Activated CD8-positive, alpha-beta memory T cell treated with anti-CD3 and anti-CD28 coated beads for 48 hours (primary cell): ENCODE measurements at places on chromosomes 4 and X.

DNA sequence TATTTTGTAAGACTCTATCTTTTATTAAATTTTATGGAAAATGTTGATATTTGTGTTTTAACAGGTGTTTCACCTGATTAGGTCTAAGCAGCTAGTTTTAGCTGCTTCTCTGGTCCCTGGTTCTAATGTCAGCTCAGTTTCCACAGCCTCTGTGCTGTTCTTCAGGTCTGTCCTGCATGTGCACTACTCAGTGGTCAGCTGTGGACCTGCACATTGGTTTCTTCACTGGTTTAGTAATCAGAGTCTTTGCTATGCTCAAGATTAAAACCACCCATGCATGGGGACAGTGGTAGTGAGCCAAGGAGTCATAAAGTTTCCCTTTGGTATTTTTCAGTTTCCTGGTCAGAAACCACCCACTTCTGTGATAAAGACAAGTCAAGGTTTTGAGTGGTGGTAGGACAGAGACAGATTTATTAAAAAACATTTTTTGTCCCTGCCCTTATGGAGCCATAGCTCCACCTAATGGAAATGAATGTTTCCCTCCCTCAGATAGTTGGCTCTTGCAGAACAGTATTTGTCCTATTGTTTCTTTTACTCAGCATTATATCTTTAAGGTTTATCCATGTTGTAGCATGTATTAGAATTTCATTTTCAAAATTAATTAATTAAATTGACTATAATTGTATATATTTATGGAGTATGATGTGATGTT, 36.8 kb upstream of the VBP1 start:
- DNase-seq, result no peak

GRCh38 chr4:124025428-124025827, 628.8 kb downstream of the SPRY1 start:
- no peak for DNase-seq

DNA sequence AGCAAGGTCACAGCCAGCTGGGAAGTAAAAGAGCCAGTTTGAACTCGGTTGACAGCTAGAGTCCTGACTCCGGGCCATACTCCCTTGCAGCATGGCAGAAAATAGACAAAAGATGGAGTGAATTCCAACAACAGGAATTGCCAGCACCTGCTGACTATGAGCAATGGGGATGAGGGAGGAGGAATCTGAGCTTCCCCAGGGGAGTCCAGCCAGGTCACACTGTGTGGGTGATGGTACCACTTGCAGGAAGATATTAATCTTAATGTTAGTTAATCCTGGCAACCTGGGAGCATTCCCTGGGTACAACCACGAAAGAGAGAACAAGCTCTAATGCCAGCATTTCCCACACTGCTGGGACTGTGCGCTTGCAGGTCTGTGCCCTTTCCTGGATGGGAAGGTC, 48.1 kb upstream of the S100G start:
- no peak for DNase-seq

GRCh38 chr4:94442251-94442650, 9.5 kb upstream of the PDLIM5 start:
- DNase-seq, result no peak

DNA sequence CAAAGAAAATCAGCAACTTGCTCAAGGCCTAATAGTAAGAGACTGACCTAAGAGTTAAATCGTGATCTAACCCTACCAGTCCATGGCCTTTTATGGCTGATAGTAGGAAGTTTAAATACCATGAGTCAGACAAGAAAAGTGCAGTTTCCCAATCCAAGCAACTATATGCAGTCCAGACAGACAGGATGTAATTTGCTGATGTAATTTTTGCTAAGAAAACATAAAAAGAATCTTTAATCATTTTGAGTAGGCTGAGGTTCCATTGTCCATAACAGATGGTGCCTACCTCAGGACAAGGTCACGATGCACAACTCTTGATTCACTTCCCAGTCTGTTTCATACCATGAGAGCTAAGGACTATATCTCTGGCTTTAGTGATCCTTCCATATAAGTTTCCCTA, 317.5 kb upstream of the GRIA3 start:
- no peak for DNase-seq

- no peak for DNase-seq
Observed at GRCh38 chrX:7706032-7706431, 136.9 kb upstream of the VCX start.

GRCh38 chr4:145453163-145453520, 28.5 kb upstream of the SMAD1 start:
- DNase-seq, result no peak

DNA sequence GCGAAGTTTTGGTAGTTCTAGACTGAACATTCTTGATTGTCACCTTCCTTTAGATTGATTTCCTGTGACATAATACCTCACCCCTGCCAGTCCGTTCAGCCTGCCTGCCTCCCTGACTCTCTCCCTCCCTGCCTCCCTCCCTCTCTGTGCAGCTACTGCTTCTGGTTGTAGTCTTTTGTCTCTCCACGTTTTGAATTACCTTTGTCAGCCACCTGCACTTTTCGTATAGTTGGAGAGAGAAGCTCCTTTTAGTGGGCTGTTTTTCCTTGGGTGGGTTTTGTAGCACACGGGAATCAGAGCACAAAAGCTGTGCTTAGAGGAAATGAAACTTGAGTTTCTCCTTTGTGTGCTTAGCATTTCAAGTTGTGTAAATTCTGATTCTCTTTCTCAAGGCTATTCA, 32.6 kb upstream of the MSMO1 start:
- no peak for DNase-seq

DNA sequence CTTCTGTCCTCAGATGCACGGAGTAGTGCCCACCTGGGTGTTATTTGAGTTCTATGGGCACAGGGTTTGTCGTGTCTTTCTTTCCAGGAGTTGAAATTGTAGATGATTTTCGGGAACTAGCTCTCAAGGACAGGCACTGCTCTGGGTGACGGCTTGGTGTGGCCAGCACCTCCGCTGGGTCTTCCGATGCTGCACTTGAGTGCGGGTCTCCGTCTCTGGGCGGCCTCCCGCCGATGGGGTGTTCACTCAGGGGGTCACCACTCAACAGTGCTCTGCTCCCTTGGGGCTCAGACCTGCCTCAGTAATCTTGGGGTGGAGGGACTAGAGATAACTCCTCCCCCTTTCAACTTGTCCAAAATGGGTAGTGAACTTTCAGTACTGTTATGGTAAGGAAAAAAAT, 2.5 kb downstream of the ZFP92 start:
- no peak for DNase-seq

- no peak for DNase-seq
Observed at GRCh38 chr4:52370576-52370975, 288.5 kb downstream of the USP46 start.

GRCh38 chrX:54926978-54927377, 6.4 kb downstream of the TRO start:
- no peak for DNase-seq

- DNase-seq, result no peak
Observed at GRCh38 chr4:143341186-143341755, 4.6 kb downstream of the GAB1 start.

GRCh38 chr4:24607334-24607733, 23.0 kb upstream of the DHX15 start:
- DNase-seq, result no peak

- no peak for DNase-seq
Observed at GRCh38 chrX:140503714-140504351, 1.0 kb downstream of the SOX3 start.

DNA sequence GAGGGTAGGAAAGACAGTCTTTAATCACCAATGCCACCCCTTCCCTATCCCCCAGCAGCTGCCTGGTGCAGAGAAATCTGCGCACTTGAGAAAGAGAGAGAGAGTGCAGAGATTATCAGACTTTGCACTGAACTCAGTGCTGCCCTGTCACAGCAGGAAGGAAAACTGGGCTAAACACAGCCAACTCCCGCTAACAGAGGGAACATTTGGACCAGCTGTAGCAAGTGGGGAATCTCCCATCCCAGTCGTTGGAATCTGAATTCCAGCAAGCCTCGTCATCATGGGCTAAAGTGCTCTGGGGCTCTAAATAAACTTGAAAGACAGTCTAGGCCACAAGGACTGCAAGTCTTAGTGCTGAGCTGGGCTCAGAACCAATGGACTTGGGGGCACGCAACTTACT, 168.7 kb downstream of the DLG3 start:
- DNase-seq, result no peak

- no peak for DNase-seq
Observed at GRCh38 chr4:53905941-53906377, 158.4 kb downstream of the CHIC2 start.

- DNase-seq, result no peak
Observed at GRCh38 chrX:46311581-46312120, 233.6 kb downstream of the ZNF674 start.

DNA sequence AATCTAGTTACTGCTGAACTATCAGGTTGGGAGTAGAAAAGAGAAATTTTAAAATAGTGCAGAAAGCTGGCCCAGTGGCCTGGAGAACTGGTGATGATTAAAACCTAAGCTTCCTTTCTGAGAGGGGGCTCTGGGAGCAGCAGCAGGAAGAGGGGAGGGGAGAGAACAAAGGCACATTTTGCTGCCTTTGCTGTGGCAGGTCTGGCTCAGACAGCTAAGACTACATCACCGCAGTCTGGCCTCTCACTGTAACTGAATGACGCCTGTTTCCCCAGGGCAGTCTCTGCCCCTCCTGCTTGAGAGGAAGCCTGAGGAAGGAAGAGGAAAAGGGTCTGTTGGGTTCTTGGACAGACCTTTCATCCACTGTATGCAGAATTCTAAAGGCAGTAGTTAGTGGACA, 148.5 kb downstream of the FRAS1 start:
- DNase-seq, result no peak

- DNase-seq, result no peak
Observed at GRCh38 chr4:2267320-2267811, 5.5 kb upstream of the MXD4 start.

DNA sequence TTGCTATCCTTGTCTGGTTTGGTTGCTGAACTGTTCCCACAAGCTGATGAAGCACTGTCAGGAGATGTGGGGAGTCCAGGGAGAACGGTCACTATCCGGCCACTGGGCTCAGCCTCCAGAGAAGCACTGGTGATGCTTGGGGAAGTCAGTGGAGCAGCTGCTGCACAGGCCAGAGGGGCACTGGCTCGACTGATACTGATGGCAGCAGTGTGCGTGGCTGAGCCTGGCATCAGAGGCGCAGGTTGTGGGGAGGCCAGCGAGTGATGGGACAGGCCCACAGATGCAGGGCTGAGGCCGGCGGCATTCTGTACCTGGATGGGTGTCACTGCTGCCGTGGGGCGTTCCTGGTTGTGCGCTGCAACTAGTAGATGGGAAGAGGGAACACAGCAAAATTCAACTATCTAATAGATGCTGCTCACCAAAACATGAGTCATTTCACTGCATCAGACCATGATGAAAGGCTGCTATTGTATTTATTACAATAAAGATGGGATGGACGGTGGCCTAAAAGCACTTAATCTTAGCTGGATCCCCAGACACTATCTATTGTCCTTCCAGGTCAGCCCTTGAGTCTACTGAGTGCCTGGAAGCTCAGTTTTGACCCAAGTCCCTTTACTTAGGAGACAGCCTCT, 106.3 kb upstream of the CBR4 start:
- no peak for DNase-seq
